Spleen (tissue), 13 donors: ENCODE measurements at places on chromosomes 3 and 15. TPM values are rescaled to one million over a fixed set of nuclear protein-coding genes. Genes with fewer than 3 reads are reported as not detected.

Gene FANCD2OS
- total RNA-seq = not detected

Gene THBS1
- 952 TPM for total RNA-seq

Gene PRR20G
- not detected for total RNA-seq

Gene GOLGA8N
- total RNA-seq = 11.6 TPM

Gene SORD
- 8.3 TPM for total RNA-seq

Gene TRPC1
- total RNA-seq = 21.8 TPM

Gene EFHB
- total RNA-seq = 1.2 TPM

Gene SELENOS
- total RNA-seq = 65.6 TPM

Gene TNNC1
- total RNA-seq = 2.2 TPM

Gene PLXNB1
- 58.2 TPM for total RNA-seq

Gene CTXN2
- total RNA-seq = not detected

Gene IL12A
- total RNA-seq = 5.2 TPM
